ENCODE measurements at places on chromosomes 11 and 22.

DNA sequence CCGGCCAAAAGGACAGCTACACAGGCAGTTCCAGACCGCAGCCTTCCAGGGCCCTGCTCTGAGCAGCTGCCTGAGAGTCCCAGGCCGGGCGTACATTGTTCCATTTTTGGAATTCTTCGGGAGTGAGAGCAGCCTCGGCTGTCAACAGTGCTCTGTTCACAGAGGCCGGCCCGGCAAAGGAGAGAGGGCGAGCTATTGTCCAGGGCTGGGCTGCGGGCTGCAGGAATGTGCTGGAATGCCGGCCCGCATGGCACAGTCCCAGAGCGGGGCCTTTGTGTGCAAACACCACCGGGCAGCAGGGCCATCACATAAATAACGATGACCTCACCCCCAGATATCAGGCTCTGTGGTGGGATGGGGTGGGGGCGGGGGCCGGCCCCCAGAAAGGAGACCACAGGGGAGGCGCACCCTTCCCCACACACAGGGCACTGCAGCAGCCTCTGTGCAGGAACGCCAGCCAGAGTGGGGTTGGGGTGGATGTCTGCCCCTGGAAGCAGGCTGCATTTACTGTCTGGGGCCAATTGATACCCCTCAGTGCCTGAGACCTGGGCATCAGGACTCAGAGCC is 15.8 kb downstream of the LINC01488 start:
- DNase-seq, result no peak

DNA sequence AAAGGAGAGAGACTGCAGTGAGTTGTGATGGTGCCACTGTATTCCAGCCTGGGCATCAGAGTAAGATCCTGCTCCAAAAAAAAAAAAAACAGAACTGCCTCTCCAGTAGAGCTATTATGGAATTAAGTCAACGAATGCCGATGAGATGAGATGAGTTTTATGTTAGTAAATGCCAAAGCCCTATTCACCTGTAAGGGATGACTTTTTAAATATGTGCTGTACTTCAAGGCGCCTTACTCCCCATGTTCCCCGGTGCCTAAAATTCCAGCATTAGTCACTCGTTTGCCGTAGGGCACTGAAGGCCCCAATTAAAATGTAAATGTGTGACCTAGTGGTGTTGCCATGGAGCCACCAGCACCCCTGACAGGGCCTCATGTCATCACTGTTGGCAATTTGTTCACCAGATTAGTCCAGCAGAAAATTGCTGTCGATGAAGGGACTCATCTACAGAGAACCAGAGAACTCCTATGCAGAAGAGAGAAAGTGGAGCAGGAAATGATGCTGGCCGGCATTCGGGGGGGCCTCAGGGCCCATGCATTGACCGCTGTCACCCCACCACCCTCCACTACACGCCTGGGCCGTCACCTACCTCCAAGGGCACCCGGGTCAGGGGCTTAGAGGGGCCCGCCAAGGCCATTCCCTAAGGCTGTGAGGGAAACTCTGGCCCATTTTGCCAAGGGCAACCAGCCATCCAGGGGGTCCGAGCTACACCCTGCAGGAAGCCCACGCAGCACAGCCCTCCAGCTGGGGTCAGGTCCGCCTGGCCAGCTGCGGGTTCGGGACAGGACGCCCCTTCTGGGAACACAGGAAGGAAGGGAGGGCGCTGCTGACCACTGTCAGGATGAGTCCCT is 17.8 kb downstream of the LIF start:
- DNase-seq, result no peak

DNA sequence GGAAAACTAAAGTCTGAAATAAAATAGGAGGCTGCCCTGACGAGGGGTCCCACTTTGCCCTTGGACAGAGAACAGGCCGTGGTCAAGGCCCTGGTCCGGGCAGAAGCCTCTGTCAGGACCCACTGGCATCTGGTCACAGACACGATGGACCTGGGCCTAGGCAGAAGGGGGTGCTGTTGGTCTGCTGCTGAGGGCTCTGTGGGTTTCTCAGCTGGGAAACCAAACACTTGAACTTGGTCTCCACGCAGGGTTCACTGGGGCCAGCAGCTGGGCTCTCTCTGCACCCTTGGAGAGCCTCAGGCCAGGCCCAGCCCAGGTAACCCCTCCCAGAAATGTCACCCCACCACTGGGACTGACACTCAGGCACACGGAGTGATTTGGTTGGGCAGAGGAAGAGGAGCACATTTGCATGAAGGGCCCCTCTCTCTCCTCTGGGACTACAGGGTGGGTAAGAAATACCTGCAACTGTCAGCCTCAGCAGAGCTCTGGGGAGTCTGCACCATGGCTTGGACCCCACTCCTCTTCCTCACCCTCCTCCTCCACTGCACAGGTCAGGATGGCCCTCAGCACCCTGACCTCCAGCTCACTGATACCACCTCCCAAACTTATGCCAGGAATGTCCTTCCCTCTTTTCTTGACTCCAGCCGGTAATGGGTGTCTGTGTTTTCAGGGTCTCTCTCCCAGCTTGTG is 48.1 kb upstream of the TOP3B start:
- no peak for DNase-seq

DNA sequence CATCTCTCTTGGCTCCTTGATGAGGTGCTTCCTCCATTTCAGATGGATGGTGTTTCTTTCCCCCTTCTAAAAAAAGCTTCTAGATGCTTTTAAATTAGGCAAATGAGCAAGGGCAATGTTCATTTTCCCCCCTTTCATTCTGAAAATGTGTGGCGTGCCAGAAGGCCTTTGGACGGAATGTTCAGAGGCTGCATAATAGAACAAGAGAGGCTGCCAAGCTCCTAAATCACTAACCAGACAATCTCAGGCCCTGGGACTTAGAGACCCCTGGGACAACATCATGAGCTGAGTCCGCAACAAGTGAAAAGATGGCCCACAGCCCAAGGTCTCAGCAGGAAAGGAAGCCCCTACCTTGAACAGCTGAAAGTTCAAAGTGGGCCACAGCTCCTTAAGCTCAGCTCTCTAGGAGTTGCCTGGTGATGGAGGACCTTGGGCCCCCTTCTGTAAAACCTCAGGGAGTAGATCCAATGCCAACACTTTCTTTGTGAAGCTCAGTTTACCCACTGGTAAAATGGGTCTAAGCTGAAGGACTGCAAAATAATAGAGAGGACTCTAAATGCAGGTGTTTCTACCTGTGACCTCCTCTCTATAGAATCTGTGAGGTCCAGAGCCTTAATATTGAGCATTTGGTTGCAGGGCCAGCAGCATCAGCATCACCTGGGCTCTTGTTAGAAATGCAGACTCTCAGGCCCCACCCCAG is 144.0 kb downstream of the FBXO7 start:
- no peak for DNase-seq

- peak; percentile 46 for DNase-seq
These were observed 748 bp downstream of the RAB30 start for GRCh38 chr11:83070731-83071566.

- DNase-seq, result no peak
These were observed 3.0 kb upstream of the MYBPC3 start for GRCh38 chr11:47355283-47356128.

- DNase-seq, result no peak
These were observed 94.3 kb upstream of the BMAL1 start for GRCh38 chr11:13183094-13183825.

DNA sequence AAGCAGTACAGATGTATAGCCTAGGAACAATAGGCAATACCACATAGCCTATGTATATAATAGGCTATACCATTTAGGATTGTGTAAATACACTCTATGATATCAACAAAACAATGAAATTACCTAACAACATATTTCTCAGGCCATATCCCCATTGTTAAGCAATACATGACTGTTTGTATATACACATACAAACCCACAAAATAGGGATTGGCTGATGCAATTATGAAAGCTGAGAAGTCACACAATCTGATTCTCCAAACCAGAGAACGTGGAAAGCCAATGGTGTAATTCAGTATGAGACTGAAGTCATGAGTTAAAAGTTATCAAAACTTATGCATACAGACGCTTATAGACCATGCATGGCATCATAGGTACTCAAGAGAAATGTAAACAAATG is 700.1 kb upstream of the RAG2 start:
- no peak for DNase-seq

DNA sequence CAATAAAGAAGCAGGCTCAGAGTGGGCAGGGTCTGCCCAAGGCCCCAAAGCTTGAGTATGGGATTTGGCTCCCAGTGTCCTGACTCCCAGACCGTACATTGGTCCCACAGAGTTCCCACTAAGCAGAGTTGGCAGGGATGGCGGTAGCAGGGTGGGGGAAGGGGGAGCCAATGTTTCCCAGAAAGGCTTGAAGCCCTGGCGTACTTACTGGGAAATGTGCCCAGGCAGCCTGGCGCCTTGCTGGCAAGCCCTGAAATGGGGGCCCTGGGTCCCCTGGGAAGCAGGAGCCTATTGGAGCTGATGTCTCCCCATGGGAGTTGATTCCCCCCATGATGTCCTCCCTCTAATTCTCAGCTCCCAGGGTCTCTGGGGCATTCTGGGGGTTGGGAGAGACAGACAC is 9.3 kb downstream of the ARHGEF17 start:
- DNase-seq, result no peak

GRCh38 chr11:72195518-72196270 is 3.8 kb downstream of the FOLR1 start:
- no peak for DNase-seq

- no peak for DNase-seq
These were observed 7.3 kb downstream of the RGL4 start for GRCh38 chr22:23698094-23698493.

DNA sequence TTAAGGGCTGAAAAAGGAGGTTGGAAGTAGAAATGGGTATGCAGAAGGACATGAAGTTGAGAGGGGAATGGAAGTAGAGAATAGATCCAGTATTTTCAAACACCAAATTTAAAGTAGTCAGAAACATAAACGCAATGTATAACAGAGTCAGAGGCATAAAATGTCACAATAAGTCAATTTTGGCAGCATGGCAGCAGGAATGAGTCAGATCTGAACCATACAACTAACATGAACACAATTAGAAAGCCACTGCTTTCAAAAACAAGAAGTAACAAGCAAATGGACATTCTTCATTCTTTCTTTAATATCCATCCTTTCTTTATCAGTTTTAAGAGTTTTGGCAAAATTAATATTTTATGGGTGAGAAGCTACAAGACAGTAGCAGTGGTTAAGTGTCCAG is 2.5 kb downstream of the CHORDC1 start:
- no peak for DNase-seq

GRCh38 chr11:7528514-7529049 is 14.8 kb downstream of the PPFIBP2 start:
- DNase-seq, result no peak

- DNase-seq, result no peak
These were observed 12.2 kb upstream of the SERPING1 start for GRCh38 chr11:57585301-57585700.

DNA sequence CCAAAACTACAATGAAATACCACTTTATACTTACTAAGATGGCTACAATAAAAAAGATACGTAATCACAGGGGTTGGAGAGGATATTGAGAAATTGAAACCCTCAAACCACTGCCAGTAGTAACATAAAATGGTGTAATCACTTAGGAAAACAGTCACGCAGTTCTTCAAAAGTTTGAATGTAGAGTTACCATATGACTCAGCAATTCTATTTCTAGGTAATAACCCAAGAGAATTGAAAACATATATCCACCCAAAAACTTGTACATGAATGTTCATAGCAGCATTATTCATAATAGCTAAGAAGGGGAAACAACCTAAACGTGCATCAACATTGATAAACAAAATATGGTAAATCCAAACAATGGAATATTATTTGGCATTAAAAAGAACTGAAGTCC is 24.4 kb upstream of the PSMA1 start:
- no peak for DNase-seq

GRCh38 chr11:17351510-17352176 is at the start of gene NCR3LG1:
NCR3LG1 (plus strand) TSS chr11:17351800; CDS start chr11:17351970, 170 bp downstream.
- peak; percentile 81 for DNase-seq

DNA sequence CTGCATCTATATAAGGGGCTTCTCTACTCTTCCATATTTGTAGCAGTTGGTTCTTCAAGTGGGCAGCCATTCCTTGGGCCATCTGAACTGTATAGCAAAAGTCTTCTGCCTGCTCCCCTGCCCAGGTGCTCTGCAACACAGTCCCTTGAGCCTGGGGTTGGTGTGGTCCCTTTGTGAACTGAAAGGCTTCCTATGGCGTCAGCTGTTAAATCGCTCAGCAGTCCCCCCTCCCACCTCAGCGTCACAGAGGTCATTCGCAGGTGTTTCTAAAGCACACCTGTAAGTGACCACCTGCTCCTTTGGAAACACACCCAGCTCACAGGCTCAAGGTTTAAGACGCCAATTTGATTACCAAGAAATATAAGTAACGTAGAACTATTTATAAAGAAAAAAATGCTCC is 37.0 kb downstream of the CYB5R2 start:
- no peak for DNase-seq

GRCh38 chr11:44557464-44557863 is 8.0 kb upstream of the CD82 start:
- no peak for DNase-seq

GRCh38 chr11:67617243-67617953 is 10.7 kb downstream of the NDUFV1 start:
- no peak for DNase-seq

- peak; percentile 72 for DNase-seq
These were observed 88.6 kb upstream of the CRYBB3 start for GRCh38 chr22:25110846-25111578.

GRCh38 chr11:107707215-107707671 is 4.6 kb downstream of the SLN start:
- DNase-seq, result no peak

GRCh38 chr11:131633921-131634715 is 263.7 kb downstream of the NTM start:
- DNase-seq, result no peak

DNA sequence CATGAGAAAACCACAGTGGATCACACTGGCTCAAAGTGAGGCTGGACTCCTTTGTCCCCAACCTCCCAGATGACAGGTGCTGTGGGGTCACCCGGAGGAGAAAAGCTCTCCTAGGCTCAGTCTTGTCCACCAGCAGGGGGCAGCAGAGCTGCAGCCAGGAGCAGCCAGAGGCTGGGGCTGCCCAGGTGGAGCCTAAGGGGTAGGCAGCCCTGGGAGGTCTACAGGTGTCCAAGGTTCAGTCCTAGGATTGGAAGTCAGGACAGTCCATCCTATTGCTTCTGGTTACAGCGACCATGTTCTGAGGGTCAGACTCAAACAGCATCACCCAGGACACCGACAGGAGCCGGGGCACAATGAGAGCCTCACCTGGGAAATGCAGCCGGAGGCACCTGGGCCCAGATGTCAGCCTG is 77.6 kb upstream of the IGLL5 start:
- peak; percentile 89 for DNase-seq

- no peak for DNase-seq
These were observed 51.0 kb downstream of the CD6 start for GRCh38 chr11:61022311-61023085.

GRCh38 chr11:96524475-96524874 is 134.7 kb downstream of the JRKL start:
- DNase-seq, result no peak
